ENCODE measurements at places on chromosomes 11 and 22. TPM values are rescaled to one million over a fixed set of nuclear protein-coding genes. Genes with fewer than 3 reads are reported as not detected.

DNA sequence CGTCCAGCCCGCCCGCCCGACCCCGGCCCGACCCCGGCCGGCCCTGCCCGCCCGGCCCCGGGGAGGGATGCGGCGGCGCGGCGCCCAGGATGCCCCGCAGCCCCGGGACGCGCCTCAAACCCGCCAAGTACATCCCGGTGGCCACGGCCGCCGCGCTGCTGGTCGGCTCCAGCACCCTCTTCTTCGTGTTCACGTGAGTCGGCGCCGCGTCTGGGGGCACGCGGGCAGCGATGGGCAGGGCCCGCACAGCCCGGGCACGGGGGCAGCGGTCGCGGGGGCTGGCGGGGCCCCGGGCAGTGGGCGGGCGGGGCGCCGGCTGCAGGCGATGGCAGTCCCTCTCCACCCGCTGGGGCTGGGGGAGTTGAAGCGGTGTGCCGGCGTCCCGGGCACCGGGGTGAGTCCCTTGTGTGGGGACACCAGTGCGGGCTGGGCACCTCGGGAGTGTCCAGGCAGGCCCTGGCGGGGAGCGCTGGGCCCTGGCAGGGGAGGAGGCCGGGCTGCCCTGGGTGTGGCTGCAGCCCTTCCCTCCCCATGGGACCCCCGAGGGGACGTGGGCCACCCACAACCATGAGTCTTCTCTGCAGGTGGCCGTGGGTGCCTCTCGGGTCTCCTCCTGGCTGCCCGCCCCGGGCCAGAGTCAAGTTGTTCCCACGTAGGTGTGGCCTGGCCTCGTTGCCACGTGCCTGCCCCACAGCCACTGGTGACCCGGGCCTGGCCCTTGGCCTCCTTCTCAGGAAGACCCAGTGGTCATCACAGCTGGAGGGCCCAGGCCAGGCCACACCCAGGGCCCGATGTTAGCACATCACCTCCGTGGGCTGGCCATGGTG is 468 bp downstream of the ZDHHC8 start:
- DNase-seq = no peak

DNA sequence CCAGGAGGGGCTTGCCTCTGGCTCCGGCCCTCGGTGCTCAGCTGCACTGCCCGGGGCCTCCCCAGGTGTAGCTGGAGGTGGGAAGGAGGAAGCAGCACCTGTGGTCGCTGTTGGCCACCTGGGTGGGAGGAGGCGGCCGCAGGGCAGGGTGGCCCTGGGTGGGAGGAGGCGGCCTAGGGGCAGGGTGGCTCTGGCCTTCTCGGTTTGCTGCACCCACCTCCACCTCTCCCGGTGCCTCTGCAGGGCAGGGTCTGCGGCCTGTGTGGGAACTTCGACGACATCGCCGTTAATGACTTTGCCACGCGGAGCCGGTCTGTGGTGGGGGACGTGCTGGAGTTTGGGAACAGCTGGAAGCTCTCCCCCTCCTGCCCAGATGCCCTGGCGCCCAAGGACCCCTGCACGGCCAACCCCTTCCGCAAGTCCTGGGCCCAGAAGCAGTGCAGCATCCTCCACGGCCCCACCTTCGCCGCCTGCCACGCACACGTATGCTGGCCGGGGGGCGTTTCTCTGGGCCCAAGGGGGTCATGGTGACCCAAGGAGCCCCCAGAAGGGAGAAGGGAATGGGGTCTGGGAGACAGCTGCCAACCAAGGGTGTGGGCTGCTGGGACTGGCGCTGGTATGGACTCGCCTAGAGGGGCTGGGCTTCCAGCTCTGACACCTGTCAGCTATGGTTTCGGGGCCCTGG is 20.6 kb downstream of the MUC5AC start:
- DNase-seq = no peak

CYTH4 gene
- total RNA-seq = 4.3 TPM

DNA sequence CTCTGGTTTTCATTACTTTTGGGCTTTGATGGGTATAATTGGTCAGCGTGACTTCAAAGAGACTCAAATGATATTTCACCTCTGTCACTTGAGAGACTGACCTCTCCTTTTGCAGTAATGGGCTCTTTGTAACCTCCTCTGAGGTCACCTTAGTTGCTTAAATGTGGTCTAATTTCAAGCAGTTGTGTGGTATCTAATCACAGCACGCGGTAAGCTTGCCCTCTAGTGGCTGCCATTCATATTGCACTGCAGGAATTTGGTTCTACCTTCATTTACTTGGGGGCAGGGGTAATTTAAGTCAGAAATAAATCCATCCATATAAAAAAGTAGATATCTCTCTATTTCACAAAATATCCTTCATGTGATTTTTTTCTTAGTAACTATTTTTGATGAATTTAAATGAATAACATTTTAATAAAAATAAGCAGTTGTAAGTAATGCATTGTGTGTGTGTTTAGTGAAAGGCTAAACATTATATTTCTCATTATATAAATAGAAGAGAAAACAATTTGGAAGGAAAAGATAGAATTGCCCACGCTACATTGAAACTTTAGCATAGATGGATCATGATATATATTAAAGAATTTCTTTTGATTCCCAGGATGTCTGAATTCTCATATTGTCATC is 55.0 kb upstream of the ANO3 start:
- DNase-seq = no peak

PICK1 gene
- total RNA-seq = 51.4 TPM

RAC2 gene
- 3.3 TPM for total RNA-seq

BUD13 gene
- 11.5 TPM for total RNA-seq

GRCh38 chr11:61567286-61568061 is 13.4 kb downstream of the SYT7 start:
- DNase-seq = peak; percentile 91

DNA sequence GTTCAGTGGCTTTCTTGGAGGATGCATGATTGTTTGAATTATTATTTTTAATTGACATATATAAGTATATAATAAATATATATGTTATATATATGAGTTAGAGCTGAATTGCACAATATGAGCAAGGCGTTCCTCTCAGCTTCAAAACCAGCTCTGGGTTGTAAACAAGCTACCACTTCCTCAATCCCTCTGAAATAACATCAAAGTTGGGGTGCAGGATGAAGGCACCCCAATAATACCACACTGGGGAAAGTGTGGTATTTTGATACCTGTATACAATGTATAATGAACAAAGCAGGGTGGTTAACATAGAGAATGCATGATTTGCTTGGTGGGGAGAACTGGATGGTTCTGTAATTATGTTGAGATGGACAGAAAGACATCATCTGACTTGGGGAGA is 1.7 kb upstream of the SORL1 start:
- no peak for DNase-seq

DNA sequence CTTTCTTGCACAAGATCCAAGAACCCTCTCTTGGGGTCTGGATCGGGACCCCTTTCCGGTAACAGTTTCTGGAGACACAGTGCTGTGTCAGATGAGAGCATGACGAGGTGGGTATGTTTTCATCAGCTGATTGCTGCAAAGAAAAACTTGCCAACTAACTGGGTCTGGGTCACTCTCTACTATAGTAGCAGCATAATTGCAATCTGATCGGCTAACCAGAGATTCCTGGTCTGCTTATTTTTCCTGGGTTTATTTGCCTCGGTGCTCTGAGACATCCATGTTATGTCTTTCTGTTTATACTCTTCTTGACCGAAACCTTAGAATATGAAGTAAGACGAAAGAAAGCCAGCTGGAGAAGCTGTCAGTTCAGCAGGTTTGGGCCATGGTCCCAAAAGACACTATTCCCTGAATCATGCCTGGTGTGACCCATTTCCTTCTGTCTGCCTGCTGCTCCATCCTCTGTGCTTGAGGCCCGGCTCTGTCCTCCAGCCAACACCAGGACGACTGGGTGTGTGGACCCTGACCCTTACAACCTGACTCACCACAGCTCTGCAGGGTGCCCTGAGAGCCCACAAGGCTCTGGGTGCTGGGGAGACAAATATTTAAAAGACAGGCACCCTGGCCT is 24.1 kb upstream of the CLMP start:
- DNase-seq = no peak

TTLL8 gene
- not detected for total RNA-seq

POU2AF2 gene
- total RNA-seq = not detected

MUC6 gene
- total RNA-seq = not detected

GAL gene
- 29.7 TPM for total RNA-seq

TBX10 gene
- total RNA-seq = not detected

DNA sequence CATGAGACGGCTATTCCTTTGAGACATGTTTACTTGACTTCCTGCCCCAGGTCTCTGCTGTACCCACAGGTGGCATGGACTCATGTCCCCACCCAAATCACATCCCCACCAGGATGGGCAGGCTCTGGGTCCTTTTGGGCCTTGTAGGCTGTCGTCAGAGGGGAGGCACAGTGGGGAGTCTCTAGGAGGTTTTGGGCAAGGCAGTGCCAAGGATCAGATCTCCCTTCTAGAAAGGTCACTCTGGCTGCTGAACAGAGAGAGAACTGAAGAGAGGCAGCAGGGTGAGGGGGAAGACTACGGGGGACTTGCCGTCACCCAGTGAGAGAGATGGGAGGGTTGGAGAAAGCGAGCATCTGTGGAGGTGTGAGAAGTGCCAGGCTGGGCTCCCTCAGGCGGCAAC is 4.6 kb upstream of the KCNQ1OT1 start:
- no peak for DNase-seq

DNA sequence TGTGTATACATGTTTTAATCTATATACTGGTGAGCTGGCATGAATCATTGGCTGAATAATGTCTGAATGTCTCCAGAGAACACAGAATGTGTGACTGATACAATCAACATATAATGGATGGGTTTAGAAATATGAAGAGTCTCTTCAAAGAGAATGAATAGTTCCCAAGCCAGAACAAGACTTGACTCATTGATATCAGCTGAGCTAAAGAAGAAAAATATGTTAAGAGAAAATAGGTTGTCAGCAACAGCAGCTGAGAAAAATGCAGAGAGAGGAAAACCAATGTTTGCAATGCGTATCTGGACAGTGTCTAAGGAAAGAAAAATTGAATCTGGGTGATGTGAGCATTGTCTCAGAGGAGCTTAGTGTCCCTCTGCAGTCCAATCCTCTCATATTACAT is 1281.8 kb upstream of the TENM4 start:
- no peak for DNase-seq

DNA sequence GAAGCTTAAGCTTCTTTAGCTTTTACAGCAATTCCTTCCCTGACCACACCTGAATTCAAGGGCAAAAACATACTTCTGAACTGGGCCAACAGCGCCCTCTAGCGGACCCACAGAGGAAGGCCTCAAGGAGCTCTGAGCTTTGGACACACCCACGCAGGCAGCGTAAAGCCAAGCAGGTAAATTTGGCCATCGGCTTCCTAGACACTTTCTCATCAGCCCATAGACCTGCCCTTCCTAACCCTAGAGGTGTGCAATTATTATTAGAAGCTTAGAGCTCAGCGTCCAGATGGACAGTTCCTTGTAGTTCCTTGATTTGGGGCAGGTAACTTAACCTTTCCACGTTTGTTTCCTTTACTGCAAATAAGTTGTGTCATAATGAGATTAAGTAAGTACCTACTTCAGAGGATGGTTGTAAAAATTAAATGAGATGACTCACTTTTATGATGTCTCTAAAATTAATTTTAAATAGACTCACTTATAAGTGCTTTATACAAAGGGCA is 25.7 kb upstream of the HMGXB4 start:
- DNase-seq = no peak

UQCC3 gene
- 9.6 TPM for total RNA-seq

DNA sequence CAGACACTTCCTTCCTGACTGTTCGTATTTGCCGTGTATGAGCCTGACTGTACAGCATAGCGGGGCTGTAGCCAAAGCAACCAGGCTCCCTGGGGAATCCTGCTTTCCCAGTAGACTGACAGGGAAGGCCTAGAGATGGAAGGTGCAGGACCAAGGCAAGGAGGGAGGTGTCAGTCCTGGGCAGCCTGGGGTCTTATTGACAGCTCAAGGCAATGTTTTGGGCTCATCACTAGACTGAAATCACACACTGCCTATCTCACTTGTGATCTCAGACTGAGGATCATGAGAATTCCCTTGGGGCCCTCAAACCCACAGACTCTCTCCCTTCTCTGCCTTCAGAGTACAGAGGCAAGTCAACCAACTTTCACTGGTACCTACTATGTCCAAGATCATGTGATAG is 346.8 kb upstream of the NARS2 start:
- no peak for DNase-seq

ZNF214 gene
- 0.55 TPM for total RNA-seq

TMX2 gene
- total RNA-seq = 55.0 TPM

All from suprapubic skin (tissue), 4 donors.